Choroid plexus epithelial cell (primary cell): ENCODE measurements at places on chromosomes 12 and 14.

- no peak for DNase-seq
Measured at GRCh38 chr12:46298261-46298660, 29.4 kb upstream of the SLC38A1 start.

GRCh38 chr12:123106640-123107359 lies 44.1 kb downstream of the PITPNM2 start:
- DNase-seq, result no peak

DNA sequence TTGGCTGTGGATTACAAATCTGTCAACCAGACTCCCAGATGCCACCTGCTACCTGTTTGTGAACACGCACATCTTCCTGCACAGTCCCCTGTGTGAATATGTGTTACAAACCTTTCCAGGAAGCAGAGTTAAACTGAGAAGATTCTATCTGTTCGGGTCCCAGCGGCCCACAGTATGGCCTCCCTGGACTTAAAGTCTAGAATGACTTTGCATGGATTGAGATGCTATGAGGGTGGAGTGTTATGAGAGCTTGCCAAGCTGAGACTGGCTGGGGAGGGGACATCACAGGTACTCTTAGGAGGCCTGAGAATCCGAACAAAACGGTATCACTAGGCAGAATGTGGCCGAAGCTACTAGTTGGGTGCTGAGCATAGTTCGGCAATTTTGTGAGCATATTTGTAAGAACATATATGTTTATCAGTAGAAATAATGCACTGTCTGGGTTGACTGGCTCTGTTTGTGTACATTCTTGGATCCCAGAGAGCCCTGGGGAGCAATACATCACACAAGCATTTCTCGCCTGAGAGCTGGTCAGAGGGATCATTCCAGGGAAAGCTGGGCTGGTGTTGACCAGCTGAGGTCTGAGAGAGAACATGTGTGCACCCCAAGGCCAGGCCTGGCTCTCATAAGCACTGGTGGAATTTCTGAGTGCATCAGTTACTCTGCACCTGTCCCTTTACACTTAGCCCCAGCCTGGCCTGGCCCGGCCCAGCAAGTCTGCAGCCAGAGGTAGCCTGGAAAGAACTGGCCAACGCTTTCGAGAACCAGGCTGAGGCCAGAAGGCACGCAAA lies 29.8 kb upstream of the LTBP2 start:
- no peak for DNase-seq

- peak; percentile 92 for DNase-seq
Measured at GRCh38 chr14:34649344-34649743, 19.4 kb upstream of the SNX6 start.

DNA sequence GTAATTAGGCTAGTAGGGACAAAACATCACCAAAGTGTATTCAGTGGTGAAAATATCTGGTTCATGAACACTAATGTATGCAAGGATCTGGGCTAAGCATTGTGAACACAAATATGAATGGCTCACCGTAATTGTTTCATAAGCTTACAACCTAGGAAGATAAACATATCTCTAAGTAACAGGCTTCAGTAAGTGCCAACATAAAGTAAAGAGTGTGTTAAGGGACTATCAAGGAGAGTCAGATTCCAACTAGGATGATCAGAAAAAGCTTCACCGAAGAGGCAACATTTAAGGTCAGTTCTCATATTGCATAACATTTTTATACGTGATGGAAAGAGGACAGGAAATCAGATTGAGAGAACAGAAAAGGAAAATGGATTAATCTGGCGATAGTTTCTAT lies 29.4 kb downstream of the ABCC9 start:
- peak; percentile 11 for DNase-seq

DNA sequence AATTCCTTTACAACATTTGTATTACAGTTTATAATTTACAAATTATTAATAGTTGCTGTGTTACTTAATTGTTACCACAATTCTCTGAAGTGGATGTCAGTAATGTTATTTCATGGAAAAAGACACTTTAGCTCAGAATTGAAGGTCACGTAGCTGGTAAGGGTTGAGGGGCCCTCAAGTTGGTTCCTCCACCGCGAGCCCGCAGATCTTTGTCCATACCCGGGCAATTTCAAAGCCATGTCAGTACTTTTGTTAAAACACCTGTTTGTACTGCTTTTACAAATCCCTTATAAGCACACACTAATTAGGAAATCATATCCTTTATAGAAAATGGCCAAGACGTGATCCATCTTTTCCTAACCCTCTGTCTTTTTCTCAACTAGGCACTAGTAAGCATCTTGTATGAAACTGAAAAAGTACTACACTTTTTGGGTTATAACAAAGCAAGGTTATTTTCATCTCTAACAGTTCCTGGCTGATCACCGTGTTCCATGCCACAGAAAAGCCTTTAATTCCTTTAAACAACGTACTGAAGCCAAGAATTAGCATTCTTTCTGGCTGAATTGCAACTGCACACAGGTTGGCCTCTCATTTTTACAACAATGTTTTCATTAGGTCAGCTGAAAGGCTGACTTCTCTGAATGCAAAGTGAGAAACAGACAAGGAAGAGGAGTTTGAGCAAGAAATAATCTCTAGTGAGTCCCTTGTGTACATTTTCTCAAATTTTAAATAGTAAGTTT lies 76.1 kb downstream of the CNTN1 start:
- DNase-seq, result no peak

GRCh38 chr14:50741567-50741966 lies 73.5 kb upstream of the SAV1 start:
- DNase-seq, result peak; percentile 68

DNA sequence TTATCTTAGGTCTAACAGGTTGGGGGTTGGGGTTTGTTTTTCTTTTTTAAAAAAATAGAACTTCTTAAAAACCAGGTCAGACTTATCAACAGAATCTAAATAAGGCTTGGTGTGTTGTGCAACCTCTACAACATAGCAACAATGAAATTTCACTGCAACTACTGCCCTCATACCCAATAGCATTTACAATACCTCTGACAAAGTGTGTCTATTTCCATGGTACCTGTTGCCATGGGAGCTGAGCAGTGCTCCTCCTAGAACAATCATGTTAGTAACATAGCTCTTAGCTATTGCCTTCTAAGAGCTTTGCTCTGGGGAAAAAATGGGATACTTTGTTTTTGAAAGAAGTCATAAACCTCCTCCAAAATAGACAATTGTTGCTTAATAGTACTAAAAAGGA lies 103.3 kb upstream of the CCDC175 start:
- DNase-seq, result peak; percentile 65

GRCh38 chr12:123337070-123337469 lies 27.6 kb downstream of the SBNO1 start:
- DNase-seq, result no peak

GRCh38 chr12:24909667-24910066 lies 39.2 kb downstream of the BCAT1 start:
- DNase-seq, result peak; percentile 92

DNA sequence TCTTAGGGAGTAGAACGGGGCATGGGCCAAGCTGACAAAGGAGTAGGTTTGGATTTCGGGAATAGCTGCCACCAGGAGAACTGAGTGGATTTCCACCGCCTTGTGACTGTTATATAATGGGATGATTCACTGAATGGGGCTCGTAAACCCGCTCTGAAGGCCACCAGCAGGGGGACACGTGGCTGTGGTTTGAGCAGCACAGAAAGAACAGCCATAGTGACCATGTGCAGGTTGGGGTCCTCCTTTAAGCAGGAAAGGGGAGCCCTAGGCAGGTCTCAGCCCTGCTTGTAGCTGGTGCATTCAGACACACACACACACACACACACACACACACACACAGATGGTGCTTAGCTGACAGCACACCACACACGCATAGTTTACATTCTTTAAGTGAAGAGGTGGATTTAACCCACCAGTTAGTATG lies 8.6 kb upstream of the ASB2 start:
- peak; percentile 92 for DNase-seq

- no peak for DNase-seq
Measured at GRCh38 chr12:100859063-100859627, 64.6 kb downstream of the ANO4 start.

DNA sequence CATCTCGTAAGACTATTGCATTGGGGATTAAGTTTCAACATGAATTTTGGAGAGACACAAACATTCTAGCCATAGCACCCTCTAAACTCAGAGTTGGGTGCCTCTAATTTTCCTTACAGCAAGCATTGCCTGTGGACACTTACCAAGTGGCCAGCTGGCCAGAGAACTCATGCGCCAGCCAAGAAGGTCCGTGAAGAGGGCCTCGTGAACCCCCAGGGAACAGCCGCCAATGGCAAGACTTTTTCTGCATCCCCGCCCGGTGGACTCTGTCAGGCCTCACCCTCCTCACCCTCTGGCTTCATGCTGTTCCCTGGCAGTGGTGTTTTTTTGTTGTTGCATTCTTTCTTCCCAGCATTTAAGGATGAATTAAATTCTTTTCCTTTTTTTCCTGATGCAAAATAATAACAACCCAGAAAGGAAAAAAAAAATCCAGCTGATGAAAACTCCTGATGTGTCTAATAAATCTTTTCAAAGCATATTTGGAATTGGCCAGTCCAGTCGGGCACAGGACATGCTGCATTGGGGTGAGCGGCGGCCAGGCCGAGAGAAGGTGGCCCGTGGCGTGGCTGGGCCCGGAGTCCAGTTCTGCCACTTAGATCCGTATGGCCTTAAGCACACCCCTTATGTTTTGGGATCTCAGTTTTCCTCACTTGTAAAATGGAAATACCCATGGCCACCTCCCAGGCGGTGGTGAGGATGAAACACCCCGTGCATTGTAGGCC lies 191.9 kb upstream of the DIO3 start:
- no peak for DNase-seq

GRCh38 chr14:49463146-49463545 lies 123.0 kb downstream of the RPS29 start:
- no peak for DNase-seq

GRCh38 chr12:23888396-23889068 lies 60.9 kb downstream of the SOX5 start:
- DNase-seq, result peak; percentile 51

GRCh38 chr14:89504602-89505313 lies 87.7 kb upstream of the FOXN3 start:
- DNase-seq, result peak; percentile 52

DNA sequence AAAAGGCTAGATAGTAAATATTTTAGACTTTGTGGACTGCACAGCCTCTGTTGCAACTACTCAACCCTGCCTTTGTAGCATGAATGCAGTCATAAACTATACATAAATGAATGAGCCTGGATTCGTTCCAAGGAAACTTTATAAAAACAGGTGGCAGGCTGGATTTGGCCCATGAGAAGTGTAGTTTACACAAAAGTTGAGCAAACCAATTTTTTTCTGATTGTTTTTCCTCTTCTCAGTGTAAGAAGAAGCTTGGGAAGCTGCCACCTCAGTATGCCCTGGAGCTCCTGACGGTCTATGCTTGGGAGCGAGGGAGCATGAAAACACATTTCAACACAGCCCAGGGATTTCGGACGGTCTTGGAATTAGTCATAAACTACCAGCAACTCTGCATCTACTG lies 9.5 kb downstream of the OAS1 start:
- peak; percentile 10 for DNase-seq

DNA sequence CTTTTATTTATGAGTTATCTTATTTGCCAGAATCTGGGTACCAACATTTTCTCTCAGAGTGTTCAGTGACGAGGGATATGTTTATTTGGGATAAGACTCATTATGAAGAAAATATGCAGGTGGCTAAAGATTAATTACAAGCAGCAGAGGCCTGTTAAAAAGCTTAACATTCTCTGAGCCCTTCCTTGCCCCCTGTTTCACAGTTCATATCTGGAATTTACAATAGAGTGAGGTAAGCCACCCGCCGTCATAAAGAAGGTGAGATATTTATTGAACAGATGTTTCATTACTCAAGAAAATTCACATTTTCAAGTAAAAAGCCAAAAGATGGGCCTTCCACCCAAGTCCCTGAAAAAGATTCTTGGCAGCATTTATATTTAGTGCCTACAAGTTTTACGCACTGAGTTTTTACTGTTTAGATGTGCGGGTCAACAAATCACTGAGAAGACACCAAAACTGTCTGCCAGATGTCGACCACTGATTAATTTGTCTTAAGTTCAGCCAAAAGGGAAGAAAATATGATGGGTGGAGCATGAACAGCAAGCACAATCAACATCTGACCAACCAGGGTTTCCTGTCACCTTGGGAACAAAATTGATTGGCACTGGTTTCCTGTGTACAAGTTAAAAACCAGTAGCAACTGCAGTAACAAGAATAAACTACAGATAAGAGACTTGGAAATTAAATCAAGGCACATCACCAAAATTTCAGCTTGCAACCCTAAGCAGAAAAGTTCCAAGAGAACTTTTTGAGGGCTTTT lies 85.5 kb upstream of the PTPRB start:
- peak; percentile 61 for DNase-seq

- DNase-seq, result peak; percentile 39
Measured at GRCh38 chr12:114982760-114983159, 298.8 kb upstream of the TBX3 start.

GRCh38 chr12:122862110-122862634 lies 26.9 kb downstream of the HIP1R start:
- no peak for DNase-seq

- peak; percentile 61 for DNase-seq
Measured at GRCh38 chr14:32319368-32320049, 9.6 kb upstream of the AKAP6 start.

DNA sequence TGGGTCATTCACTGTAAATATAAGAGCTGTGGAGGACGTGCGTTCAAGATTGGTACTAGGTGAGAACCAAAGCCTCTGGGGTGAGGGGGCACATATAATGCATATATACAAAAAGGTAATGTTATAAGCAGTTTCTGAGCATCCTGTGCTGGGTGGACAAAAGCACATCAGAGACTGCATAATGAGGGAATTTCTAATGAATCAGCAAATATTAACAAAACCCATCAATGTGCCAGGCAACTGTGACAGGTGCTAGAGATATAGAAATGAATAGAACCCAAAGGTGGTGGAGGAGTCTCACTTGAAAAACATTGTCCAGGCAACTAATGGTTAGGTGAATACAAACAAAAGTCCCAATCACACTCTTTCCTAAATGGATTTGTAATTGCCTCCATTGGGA lies 74.7 kb downstream of the GPR65 start:
- DNase-seq, result no peak

DNA sequence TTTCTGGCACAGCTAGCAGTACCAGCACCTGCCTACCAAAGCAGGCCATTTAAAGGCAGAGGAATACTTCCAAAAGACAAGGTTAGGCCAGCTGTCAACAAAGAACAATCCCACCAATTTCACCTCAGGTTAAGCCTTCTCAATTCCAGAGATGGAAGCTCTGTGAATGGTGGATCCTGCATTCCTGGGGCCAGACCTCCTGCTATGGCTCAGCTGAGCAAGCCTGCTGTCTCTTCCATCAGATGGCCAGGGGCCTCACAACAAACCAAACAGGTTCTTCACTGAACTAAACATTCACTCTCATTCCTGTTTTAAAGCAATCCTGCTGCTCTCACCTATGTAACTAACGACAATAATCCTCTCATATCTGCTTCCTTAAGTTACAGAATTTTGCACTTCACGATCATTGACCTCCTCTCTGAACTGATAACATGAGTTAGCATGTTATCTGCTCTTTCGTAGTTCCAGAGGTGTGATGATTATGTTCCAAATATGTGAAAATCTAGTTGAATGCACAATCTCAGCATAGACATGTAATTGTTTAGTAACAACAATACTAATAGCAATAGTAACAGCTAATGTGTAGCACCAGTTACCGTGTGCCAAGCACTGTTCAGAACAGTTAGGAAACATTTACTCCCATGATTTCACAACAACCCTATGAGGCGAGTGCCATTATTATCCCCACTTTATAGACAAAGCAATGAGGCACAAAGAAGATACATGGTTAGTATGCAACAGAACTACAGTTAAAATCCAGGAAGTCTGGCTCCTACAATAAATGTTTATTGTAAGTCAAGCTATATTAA lies 73.2 kb downstream of the SLC2A13 start:
- DNase-seq, result peak; percentile 39
